ENCODE measurements at places on chromosomes 16 and 17.

- no peak for DNase-seq
These were observed 8.1 kb upstream of the DCAF7 start for GRCh38 chr17:63542218-63542545.

- DNase-seq, result no peak
These were observed 60.1 kb upstream of the GSE1 start for GRCh38 chr16:85552980-85553435.

DNA sequence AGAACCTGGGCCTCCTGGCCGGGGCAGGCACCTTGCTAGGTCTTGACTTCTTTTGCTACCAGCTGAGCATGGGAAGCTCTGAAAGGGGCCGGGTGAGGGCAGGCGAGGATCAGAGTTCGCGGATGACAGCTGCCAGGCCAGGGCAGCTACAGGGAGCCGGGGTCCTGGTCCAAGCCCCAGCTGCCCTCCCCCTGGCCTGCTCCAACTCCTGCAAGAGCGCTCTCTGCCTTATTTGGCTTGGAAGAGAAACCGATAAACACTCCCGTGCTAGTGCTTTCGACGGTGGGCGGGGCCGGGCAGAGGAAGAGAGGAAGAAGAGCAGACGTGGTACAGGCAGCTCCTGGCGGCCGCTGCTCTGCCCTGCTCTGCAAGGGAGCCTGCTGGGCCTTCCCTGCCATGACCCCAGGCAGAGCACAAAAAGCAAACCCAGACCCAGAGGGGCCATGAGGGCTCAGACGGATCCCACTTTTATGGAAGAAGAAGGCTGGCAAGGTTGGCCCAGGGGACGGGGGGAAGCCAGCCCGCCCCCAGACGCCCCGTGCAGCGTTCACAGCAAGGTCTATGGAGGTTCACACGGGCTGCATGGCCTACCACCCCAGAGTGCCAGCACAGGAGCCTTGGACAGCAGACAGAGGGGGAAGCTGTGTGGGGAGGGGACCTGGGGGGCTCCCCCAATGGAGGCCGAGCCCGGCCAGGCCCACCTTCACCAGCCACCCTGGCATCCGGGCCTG lies 25.6 kb downstream of the PIEZO1 start:
- DNase-seq, result no peak

DNA sequence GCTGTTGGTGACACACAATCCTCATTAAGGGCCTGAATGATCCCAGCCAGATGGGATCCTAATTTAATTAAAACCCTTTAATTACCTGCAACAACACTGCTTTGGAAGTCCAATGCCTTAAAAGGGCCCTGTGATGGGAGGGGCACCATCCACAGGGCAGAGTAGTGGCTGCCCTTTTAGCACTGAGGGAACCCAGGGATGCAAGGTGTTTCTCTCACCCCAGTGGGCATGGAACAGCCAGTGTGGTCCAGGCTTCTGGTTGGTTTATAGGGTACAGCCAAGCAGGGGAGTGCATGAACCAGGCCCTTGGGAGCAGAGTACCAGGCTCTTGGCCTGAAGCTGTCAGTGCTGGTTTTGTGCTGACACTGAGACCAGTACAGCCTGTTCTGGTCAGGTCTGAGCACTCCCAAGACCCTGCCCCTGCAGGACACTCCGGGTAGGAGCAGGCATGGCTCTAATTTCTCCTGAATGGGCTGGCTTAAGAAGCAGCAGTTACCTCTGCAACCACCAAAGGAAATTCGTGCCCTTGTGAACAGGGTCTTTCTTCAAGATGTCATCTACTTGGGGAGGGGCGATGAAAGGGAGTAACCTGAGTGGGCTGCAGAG lies 9.9 kb downstream of the NXPH3 start:
- DNase-seq, result no peak

DNA sequence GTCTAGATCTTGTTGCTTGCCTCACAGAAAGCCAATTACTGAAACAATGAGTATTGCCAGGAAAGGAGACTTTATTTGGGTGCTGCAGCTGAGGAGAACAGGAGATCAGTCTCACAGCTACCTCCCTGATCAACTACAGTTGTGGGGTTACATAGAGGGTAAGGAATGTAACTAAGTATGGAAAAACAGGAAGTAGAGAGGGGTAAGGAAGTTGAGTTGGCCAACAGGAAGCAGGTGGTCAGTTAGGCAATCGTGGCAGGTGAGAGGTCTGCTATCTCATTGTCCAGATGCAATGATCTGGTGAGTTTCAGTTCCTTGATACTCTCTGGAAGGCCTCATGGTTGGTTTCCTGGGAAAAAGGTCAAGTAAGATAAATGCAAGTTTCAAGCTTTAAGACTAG lies 333.1 kb upstream of the GOT2 start:
- DNase-seq, result no peak

DNA sequence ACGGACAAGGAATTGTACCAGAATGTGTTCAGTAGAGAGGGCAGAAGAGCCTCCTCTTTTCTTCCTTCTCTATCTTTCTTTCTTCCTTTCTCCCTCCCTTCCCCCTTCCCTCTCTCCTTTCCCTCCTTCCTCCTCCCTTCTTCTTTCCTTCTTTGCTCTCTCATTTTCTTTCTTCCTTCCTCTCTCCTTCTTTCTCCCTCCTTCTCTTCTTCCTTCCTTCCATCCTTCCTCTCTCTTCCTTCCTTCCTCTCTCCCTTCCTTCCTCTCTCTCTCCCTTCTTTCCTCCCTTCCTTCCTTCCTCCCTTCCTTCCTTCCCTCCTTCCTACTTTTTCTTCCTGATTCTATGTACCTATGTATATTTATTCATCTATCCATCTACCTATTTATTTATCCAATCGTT lies 59.7 kb upstream of the SDK2 start:
- no peak for DNase-seq

DNA sequence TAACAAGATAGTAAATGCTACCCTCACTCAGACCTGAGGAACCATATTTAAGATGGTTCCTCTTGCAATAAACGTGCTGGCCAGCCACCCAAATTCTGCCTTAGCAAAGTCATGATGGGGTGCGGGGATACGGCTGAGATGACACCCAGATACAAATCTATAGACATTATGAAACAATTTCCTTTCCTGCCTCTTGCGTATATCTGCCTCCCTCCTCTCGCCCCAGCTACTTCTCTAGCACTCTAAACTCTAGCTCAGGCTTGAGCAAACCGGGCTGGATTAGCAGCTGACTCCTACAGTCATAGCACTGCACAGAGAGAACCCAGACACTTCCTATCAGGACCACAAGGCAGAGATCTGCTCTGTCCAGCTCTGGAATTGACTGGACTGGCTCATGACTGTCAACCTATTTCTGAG lies 22.3 kb downstream of the CD300LF start:
- DNase-seq, result no peak

DNA sequence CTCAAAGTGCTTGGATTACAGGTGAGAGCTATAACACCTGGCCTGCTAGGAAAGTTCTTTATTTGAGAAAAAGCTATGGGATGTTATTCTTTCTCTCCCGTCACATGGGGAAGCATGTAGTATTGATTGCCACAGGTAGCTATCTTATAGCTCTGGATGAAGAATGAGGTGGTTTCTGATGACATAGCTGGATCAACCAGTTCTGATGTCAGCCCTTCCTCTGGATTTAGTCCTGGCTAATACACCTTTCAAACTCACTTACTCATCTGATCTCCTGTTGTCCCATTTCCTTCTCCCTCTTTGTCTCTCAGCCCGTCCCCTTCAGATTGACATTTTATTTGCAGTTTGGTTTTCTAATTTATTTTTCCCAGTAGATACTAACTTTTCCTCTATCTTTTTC lies 14.1 kb upstream of the PPM1D start:
- DNase-seq, result no peak

GRCh38 chr17:82402865-82403264 lies 15.3 kb upstream of the HEXD start:
- no peak for DNase-seq

DNA sequence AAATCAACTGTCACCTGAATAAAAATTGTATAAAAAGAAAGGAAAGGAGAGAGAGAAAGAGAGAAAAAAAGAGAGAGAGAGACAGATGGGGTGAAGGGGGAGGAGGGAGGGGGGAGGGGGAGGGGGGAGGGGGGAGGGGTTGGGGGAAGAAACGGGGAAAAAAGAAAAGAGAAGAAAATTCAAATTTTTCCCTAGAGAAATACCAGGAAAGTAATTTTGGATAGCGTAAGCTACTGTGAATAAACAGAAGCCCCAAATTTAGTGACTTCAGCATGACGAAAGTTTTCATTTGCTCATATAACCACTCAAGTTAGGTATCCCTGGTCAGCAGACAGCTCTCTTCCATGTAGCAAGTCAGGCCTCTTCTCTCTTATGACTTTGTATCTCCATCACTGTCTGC lies 289.4 kb upstream of the MYOCD start:
- no peak for DNase-seq

- DNase-seq, result no peak
These were observed 3.8 kb upstream of the GCSH start for GRCh38 chr16:81099958-81100357.

DNA sequence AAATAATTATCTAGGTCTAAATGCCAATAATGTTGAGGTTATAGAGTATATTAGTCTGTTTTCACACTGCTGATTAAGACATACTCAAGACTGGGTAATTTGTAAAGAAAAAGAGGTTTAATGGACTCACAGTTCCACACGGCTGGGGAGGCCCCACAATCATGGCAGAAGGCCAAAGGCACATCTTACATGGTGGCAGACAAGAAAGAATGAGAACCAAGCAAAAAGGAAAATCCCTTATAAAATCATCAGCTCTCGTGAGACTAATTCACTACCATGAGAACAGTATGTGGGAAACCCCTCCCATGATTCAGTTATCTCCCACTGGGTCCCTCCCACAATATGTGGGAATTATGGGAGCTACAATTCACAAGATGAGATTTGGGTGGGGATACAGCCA lies 2.9 kb upstream of the KATNB1 start:
- DNase-seq, result no peak

GRCh38 chr17:46059486-46059885 lies 60.4 kb downstream of the STH start:
- DNase-seq, result no peak

Measured in NCI-H1048 (cell line).